ENCODE measurements at places on chromosomes 6 and 20. TPM values are rescaled to one million over a fixed set of nuclear protein-coding genes. Genes with fewer than 3 reads are reported as not detected.

Gene C6orf118
- total RNA-seq = not detected

Gene SIRPD
- 0.91 TPM for total RNA-seq

Gene LIN28B
- not detected for total RNA-seq

Gene EBF4
- 10.3 TPM for total RNA-seq

Gene SAYSD1
- total RNA-seq = 19.6 TPM

Gene C4B
- 149 TPM for total RNA-seq

Gene MEI4
- total RNA-seq = not detected

Gene SMIM29
- total RNA-seq = 42.2 TPM

Gene SNRPB
- 54.5 TPM for total RNA-seq

Gene NUDT3
- total RNA-seq = 32.7 TPM

GRCh38 chr6:41657131-41658094 is 19.1 kb downstream of the MDFI start:
- no peak for DNase-seq

DNA sequence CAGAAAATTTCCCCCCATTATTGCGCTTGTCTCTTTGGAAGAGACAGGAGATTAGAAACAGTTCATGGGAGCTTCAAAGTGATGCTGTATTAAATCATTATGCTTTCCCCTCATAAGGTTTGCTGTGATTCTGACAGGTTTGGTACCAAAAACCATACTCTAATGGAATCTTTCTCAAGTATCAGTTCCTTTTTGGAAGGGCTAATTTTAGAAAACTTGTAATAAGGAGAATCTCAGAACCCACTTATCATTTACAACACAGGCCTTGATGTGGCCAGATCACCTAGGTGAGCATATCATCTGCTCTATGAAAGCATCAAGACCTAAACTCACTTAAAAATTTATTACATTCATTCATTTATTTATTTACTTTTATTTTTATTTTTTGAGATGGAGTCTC is 51.2 kb downstream of the TP53INP2 start:
- DNase-seq = no peak

DNA sequence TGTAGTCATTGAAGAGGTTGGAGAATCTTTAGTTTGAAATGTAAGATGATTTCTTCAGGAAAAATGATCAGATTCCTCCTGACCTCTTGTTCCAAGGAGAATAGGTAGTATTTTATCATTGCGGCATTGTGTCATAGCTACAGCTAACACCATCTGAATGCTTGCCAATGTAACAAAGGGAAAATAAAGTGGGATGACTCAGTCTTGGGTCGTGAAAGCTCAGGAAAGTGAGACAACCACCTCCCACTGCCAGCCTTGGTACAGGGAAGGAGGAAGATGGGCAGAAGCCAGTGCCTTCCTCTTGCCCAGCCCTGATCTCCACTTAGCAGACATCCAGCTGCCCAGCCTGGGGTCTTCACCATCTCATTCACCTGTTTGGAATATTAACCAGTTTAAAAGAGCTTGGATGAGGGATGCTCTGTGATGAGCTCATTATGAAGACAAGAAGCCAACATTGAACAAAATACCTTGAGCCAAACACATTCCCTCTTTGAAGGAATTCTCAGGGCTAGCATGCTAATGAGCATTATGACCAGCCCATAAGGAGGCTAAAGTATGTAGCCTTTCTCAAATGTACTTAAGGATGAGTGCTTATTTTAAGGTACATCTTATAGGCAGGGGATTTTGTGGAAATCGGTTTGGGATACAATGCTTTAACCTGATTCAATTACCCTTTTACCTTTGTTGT is 40.0 kb upstream of the APCDD1L start:
- DNase-seq = no peak

DNA sequence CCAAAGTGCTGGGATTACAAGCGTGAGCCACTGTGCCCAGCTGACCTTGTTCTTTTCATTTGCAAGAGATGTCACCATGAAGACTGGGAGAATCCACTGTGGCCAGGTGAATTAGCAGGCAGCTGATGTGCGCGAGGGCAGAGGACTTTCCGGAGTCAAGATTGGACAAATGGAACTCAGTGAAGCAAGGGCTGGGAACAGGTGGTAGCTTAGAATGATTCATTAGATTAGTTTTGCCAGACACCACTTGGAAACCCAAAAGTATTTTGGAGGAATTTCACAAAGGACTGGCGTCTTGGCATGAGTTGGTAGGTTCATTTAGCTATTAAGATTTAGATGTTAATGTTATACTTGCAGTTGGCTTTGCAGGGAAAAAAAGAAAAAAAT is 4.7 kb upstream of the AKAP7 start:
- DNase-seq = no peak

DNA sequence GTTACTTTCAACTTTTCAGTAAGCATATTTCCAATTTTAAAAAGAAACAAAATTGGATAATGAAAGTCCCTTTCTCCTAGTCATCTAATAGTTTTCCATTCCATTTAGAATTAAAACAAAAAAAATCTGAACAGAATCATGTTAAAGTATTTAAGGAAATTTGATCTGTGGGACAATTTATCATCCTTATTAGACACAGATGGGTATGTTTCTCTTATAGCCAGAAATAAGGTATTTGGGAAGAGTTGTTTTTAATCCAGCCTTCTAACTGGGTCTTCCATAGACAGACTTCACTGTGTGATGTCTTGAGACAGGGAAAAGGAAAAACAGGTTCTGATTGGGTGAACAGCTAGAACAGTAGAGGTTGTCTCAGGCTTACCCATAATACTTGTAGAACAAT is 39.5 kb upstream of the STXBP5 start:
- no peak for DNase-seq

GRCh38 chr6:46628498-46628897 is 24.1 kb downstream of the CYP39A1 start:
- no peak for DNase-seq

- no peak for DNase-seq
Measured at GRCh38 chr6:52389626-52390360, 27.8 kb downstream of the PAQR8 start.

DNA sequence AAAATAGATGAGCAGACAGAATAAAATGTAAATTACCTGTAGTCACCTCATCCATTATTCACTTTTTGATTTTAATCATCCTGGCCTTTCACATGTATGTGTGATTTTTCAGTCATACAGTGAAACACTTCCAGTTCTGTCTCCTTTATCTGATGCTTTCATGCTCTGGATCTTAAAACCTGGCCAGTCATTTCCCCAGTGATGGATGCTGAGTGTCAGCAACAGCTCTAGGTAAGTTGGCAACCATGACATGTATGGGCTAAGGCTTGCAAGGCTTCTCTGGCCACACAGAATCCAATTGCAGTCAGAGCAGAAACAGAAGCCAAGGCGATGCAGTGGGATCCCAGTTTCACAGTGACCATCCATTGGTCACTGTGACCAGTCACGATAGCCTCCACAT is 35.8 kb downstream of the FBXO9 start:
- DNase-seq = no peak

DNA sequence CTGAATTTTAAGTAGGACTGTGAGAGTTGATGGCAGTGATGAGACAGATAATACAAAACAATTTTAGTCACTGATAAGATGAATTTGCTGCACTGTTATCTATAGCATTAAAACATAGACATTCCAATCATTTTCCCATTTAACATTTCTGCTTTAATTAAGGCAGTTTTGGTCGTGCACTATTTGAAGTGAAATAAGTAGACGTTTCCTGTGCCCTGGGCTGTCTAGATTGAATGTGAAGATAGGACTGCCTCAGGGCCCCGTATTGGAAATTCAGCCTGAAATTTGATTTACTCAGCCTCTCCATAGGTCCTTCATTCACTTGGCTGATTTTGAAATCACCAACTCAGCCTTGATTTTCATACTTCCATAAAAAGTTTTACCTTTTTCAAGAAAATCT is 48.3 kb downstream of the ARID1B start:
- DNase-seq = no peak

GRCh38 chr6:97765461-97765860 is 482.4 kb upstream of the MMS22L start:
- DNase-seq = no peak

GRCh38 chr6:134802426-134803058 is 147.4 kb downstream of the ALDH8A1 start:
- no peak for DNase-seq

DNA sequence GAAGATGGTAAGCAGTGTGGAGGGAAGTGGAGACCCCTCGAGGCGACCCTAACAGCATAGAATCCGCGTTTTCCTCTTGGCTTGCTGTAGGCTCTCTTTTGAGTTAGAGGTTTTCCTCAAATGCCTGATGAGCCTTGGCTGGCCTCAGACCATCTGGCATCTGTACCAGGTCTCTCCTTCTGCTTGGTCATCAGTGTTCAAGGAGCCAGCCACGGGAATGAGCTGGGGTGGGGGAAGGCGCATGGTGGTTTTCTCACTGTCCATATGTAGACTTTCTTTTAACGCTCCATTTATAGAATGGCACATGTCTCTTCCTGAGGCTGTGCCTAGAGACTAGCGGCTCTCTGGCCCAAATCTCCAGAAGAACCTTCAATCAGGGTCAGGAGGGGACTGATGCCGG is 8.1 kb upstream of the GUCA1A start:
- DNase-seq = no peak

DNA sequence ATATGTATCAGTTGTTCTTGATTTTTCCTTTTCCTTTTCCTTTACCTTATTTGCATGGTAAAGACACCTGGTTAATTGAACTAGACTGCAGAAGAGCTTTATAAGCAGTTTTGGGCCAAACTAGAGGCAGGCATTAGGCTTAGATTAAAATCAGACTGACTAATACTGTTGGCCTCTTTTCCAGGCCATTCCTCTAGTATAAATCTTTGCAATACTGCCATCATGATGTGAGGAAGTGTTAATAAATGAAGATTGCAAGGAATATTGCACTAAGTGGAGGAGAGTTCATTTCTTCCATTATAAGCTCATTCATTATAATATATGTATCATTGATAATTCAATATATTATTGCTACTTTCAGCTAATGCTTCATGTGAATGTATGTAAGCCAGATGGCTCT is 163.8 kb downstream of the MMUT start:
- no peak for DNase-seq

GRCh38 chr6:1884313-1884712 is 274.6 kb downstream of the FOXC1 start:
- no peak for DNase-seq

- peak; percentile 67 for DNase-seq
Measured at GRCh38 chr6:149435919-149436586, 36.0 kb downstream of the SUMO4 start.

DNA sequence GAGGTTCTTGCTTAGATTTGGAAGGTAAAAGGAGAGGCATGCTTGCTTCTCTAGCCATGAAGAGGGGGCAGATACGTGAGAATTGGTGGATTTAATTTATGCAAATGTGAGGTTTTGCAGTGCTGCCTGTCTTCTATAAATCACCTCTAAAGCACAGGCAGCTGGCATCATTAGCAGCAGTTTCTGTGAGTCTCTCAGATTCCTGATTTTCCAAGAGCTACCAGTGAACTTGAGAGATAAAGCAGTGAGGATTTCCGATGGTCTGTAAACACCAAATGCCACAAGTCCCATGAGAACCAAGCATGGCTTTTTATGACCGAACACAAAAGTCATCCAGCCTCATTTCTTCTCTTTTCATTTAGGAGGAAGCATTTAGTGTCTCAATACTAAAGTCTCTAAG is 3.2 kb upstream of the SIRPB2 start:
- no peak for DNase-seq

GRCh38 chr6:19268117-19268516 is 569.1 kb upstream of the ID4 start:
- DNase-seq = no peak

GRCh38 chr6:79600812-79601609 is 30.1 kb upstream of the SH3BGRL2 start:
- DNase-seq = no peak

DNA sequence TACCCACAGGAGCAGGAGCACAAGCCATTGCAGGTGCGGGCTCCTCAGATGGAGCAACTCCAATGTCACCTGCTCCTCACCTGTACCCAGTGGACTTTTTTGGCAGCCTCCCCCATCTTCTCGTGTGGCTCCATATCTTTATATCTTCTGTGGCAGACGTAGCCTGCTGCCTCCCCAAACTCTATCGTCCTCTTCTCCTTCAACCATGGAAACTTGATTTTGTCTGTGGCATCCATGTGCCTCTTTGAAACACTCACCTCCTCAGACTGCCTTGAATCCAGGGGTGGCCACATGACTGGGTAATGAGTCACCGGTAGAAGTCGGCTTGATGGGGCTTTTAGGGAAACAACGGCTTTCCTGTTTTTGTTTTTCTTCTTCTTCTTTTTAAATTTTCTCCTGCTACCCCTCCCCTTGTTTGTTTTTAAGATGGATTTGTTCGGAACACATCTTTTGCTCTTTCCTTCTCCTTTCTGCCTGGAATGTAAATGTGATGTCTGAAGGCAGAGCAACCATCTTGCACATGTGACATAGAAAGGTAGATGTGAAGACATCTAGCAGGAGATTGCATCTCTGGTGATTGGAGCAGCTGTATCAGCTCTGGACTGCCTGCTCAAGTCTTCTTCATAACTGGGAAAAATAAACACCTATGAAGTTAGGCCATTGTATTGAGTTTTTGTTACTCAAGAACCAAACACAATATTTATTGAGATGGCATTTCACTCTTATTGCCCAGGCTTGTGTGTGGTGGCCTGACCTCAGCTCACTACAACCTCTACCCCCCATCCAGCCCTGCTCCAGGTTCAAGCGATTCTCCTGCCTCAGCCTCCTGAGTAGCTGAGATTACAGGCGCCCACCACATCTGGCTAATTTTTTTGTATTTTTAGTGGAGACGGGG is 69.9 kb upstream of the DDR1 start:
- DNase-seq = no peak

DNA sequence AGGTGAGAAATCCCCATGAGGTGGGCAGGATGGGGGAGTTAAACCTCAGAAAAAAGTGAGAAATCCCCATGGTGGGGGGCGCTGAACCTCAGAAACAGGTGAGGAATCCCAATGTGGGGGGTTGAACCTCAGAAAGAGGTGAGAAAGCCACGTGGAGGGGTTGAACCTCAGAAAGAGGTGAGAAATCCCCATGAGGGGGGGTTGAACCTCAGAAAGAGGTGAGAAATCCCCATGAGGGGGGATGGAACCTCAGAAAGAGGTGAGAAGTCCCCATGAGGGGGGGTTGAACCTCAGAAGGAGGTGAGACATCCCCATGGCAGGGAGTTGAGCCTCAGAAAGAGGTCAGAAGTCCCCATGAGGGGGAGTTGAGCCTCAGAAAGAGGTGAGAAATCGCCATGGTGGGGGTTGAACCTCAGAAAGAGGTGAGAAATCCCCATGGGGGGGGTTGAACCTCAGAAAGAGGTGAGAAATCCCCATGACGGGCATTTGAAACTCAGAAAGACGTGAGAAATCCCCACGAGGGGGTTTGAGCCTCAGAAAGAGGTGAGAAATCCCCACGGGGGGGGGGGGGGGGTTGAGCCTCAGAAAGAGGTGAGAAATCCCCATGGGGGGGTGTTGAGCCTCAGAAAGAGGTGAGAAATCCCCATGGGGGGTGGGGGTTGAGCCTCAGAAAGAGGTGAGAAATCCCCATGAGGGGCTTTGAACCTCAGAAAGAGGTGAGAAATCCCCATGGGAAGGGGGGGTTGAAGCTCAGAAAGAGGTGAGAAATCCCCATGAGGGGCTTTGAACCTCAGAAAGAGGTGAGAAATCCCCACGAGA is 14.3 kb upstream of the GOPC start:
- DNase-seq = no peak

Data from upper lobe of left lung (tissue), 6 donors.